Activated CD4-positive, alpha-beta T cell treated with anti-CD3 and anti-CD28 coated beads for 36 hours (primary cell): ENCODE measurements at places on chromosomes 2 and 18. TPM values are rescaled to one million over a fixed set of nuclear protein-coding genes. Genes with fewer than 3 reads are reported as not detected.
A peak's percentile ranks its signal among the peaks of the same experiment; 100 is the strongest.

The CNTNAP5 gene
- not detected for total RNA-seq

- no peak for DNase-seq
- no peak overlapping the region for H3K4me3 ChIP-seq
- no peaks in the 10 kb centered on the region for H3K27me3 ChIP-seq
- no peaks in the 10 kb centered on the region for H3K36me3 ChIP-seq
- H3K27ac ChIP-seq: no peak overlapping the region
- peaks cover 19% of the 10 kb centered on the region for H3K4me1 ChIP-seq
Observed at GRCh38 chr2:181042706-181043105, 62.3 kb downstream of the UBE2E3 start.

DNA sequence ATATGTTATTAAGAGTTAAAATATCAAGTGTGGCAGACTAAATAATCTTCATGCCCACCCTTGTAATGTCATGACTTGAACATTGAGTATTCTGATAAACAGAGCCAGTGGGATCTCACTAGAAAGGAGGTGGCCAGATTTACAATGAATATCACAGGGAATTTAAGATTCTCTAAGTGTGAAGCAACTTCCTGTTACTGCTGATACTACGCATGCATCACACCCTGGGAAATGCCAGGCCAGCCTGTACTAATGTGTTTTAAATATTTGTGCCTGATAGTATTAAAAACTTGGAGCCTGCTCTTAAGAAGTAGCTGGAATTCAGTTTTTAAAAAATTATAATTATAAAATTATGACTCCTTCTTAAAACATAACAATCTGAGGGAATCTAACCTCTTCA, 148.3 kb downstream of the LAMA3 start:
- no peaks in the 10 kb centered on the region for H3K36me3 ChIP-seq
- H3K4me1 ChIP-seq: peaks cover 7% of the 10 kb centered on the region
- H3K27me3 ChIP-seq: no peaks in the 10 kb centered on the region
- DNase-seq: no peak
- H3K4me3 ChIP-seq: no peak overlapping the region

GRCh38 chr2:203619267-203619878, 84.3 kb upstream of the RAPH1 start:
- no peak for DNase-seq
- H3K36me3 ChIP-seq: no peaks in the 10 kb centered on the region
- H3K4me3 ChIP-seq: no peak overlapping the region
- no peaks in the 10 kb centered on the region for H3K27me3 ChIP-seq
- peak overlapping the region; percentile 44 for H3K27ac ChIP-seq

The SERPINB4 gene
- not detected for total RNA-seq

DNA sequence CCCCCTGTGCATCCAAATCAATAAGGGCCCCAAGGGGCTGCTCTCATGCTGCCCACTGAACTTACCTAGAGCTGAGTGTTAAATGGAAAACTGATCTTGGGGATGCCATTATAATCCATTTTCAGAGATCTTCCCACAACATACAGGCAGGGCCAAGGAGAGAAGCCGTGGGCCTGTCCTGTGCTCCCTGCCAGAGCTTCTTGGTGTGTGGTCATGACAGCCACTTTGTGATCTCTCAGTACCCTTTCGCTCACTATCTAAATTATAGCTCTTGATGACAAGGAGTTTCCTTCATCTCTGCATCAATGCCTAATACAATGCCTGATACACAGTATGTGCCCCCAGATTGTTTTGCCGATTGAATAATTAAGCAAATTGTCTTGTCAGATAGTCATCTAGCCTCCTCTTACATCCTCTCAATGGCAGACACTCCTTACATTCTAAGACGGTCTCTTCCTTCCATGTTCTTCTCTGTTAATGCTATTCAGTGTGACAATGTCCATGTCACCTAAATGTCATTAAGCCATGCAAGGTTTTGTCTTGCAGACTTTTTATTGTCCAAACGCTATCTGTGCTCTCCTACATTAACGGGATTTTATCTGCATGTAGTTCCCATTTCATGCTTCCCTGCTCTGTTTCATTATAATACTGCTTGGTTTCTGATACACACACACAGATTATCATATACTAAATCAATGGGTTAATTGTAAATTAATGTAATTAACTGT, 5.9 kb downstream of the CSRNP3 start:
- H3K4me1 ChIP-seq: no peaks in the 10 kb centered on the region
- H3K27me3 ChIP-seq: no peaks in the 10 kb centered on the region
- H3K4me3 ChIP-seq: no peak overlapping the region
- DNase-seq: no peak
- no peak overlapping the region for H3K27ac ChIP-seq

DNA sequence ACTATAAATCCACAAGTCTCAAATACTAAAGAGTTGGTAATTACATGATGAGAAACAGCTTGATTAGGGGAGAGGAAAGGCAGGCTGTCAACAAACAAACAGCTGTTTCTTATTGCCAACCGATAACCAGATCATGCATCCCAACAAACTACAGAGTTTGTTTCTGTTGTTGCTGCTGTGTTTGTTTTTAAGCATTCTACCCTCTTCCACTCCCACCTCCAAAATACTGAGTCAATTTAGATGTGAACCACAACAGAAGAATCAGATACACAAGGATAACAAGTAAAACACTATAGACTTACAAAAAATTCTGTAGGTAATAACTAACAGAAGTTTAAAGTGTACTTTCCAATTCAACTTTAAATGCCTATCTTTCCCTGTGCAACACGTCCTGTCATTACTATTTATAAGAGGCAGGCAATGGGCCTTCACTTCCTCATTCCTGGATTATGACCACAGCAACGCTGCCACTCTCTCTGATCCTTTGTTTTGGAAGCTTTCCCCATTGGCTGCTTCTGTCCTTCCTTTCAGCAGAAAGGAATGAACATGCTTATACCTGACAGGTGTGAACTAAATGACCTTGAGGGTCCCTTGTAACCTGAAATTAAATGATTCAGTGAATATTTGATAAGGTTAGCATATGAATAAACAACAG, 152.0 kb downstream of the SRBD1 start:
- H3K36me3 ChIP-seq: peaks cover 14% of the 10 kb centered on the region
- no peak overlapping the region for H3K4me3 ChIP-seq
- DNase-seq: no peak
- peaks cover 2% of the 10 kb centered on the region for H3K4me1 ChIP-seq
- H3K27me3 ChIP-seq: no peaks in the 10 kb centered on the region

DNA sequence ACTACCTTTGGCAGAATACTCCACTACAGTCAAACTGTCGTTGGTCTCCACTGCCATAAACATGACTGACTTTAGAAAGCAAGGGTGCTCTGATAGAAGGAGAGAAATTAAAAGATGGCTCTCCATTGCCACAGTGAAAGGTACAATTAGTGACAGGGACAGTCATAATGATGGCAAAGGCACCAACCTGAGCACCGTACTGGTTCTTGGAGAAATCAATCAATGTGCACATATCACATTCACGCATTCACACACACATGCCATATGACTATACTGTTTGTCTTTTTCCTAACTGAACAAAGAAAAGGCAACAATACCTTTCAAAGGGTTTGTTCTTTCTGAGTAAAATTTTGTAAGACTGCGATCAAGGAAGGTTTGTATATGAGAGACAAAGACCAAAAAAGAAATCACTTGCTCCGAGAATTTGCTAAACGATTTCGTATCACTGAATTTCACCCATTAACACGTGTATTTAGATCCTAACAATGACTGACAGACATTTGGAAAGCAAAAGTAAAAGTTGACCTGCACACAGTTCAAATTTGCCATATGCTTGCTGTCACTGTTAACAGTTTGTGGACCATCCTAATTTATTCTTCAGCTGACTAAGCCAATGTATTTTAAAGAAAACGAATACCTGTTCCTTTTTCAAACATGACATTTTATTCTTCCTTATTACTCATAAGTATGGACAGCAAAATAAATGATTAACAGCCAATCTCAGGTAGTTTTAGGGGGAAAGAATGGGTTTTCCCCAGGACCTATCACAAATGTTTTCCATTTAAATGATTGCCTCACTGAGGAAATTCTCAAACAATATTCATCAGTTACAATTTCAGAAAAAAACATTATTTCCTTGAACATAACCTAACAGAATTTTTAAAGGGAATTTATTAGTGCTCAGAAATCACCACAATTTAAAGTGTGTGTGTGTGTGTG, 644.4 kb downstream of the ZEB2 start:
- H3K27me3 ChIP-seq: no peaks in the 10 kb centered on the region
- DNase-seq: no peak
- H3K36me3 ChIP-seq: peaks cover 1% of the 10 kb centered on the region
- peak overlapping the region; percentile 27 for H3K27ac ChIP-seq
- peaks cover 13% of the 10 kb centered on the region for H3K4me1 ChIP-seq

The BUB1 gene
- 115 TPM for total RNA-seq

The TSN gene
- 44.0 TPM for total RNA-seq

- H3K4me1 ChIP-seq: peaks cover 6% of the 10 kb centered on the region
- H3K27ac ChIP-seq: no peak overlapping the region
- H3K27me3 ChIP-seq: peaks cover 2% of the 10 kb centered on the region
Observed at GRCh38 chr18:23798824-23799223, 109.6 kb downstream of the LAMA3 start.

The CNGA3 gene
- not detected for total RNA-seq

DNA sequence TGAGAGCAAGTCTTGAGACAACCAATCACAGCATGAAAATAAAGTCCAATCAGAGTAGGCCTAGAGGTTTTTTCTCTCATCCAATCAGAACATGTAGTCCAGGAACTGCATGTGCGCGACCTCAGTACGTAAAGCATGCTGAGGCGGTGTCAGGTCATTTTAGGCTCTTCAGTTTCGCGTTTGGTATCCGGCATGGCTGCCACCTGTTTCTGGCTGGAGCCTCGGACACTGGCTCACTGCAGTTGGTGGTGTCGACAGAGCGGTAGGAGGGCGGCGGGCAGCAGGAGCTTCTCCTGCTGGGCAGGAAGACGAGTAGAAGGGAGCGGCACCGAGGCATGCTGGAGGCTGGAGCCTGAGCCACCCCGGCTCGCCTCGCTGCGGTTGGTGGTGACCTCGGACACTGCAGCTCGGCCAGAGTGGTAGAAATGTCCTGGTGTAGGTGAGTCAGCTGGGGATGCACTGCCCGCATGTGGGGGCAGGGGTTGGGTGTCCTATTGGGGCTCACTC, 15.8 kb downstream of the CCDC74A start:
- H3K36me3 ChIP-seq: no peaks in the 10 kb centered on the region
- no peaks in the 10 kb centered on the region for H3K4me1 ChIP-seq
- H3K27me3 ChIP-seq: peaks cover 1% of the 10 kb centered on the region

DNA sequence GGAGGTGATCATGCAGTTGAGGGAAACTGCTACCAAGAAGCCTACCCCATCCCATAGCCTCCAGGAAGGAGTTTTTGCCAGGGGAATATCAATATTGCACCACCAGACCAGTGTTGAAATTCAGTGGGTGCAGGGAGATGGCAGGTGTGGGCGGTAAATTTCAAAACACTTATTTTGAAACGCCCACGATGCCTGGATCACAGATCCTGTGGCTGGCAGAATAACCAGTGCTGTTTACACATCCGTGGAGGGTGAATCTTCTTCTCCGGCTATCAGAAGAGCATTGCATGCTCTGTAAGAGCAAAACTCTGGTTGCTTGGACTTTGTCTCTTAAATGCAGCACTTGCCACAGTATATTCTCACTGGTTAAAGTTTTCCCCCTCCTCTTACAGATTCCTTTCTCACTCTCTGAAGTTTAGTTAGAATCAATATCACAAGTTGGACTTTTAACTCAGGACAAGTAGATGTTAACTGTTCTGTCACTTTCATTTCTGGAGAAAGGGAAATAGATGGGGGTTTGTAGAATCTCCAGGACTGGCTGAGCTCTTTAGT, 70.5 kb upstream of the ZCCHC2 start:
- peaks cover 9% of the 10 kb centered on the region for H3K27me3 ChIP-seq
- H3K36me3 ChIP-seq: no peaks in the 10 kb centered on the region
- H3K27ac ChIP-seq: no peak overlapping the region
- peaks cover 20% of the 10 kb centered on the region for H3K4me1 ChIP-seq
- H3K4me3 ChIP-seq: no peak overlapping the region
- peak; percentile 58 for DNase-seq

GRCh38 chr18:35256947-35257346, 16.1 kb downstream of the ZNF397 start:
- H3K4me1 ChIP-seq: no peaks in the 10 kb centered on the region
- no peak for DNase-seq
- H3K36me3 ChIP-seq: peaks cover 68% of the 10 kb centered on the region
- H3K27me3 ChIP-seq: no peaks in the 10 kb centered on the region
- no peak overlapping the region for H3K27ac ChIP-seq

The TCF7L1 gene
- 0.07 TPM for total RNA-seq

GRCh38 chr18:65934874-65935273, 184.1 kb downstream of the CDH7 start:
- DNase-seq: no peak
- H3K4me3 ChIP-seq: no peak overlapping the region
- no peak overlapping the region for H3K27ac ChIP-seq
- no peaks in the 10 kb centered on the region for H3K27me3 ChIP-seq
- no peaks in the 10 kb centered on the region for H3K36me3 ChIP-seq

DNA sequence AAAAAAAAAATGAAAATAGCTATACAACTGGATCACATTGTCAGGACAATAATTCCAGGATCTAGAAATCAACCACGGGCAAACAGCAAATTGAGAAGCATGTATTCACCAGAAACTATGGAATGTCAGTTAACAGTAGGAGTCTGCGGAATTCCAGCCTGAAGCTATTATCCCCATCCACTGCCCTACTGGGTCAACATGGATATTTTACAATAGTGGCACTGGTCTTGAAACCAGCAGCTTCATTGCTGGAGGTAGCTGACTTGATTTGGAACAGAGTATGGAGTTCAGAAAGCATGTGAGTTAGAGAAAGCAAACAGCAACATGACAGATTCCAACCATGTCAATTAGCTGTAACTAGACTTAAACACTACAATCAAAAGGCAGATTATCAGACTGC, 55.7 kb upstream of the PDE1A start:
- H3K4me1 ChIP-seq: no peaks in the 10 kb centered on the region
- no peaks in the 10 kb centered on the region for H3K27me3 ChIP-seq
- no peaks in the 10 kb centered on the region for H3K36me3 ChIP-seq

- no peak for DNase-seq
- H3K4me1 ChIP-seq: no peaks in the 10 kb centered on the region
- no peak overlapping the region for H3K4me3 ChIP-seq
- no peaks in the 10 kb centered on the region for H3K27me3 ChIP-seq
- H3K36me3 ChIP-seq: no peaks in the 10 kb centered on the region
- H3K27ac ChIP-seq: no peak overlapping the region
Observed at GRCh38 chr2:42841344-42841743, 49.0 kb upstream of the HAAO start.

The GLI2 gene
- total RNA-seq: not detected

DNA sequence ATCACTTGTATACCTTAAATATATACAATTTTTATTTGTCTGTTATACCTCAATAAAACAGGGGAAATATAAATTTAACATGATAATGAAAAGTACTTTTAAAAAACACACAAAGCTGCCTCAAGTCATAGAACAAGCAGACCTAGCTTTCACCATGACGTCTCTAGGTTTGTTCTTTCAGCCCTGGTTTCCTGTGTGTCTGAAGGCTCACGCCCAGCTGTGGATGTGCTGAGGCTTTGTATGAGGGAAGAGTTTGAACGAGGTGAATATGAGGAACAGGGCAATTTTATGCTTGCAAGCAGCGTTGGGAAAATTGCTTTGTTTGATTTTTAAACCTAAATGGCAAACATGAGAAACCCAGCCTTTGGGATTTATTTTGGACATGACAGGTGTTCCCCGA, 15.3 kb downstream of the SH3RF3 start:
- no peaks in the 10 kb centered on the region for H3K36me3 ChIP-seq
- H3K4me1 ChIP-seq: peaks cover 48% of the 10 kb centered on the region
- DNase-seq: peak; percentile 37
- no peak overlapping the region for H3K4me3 ChIP-seq
- H3K27me3 ChIP-seq: peaks cover 21% of the 10 kb centered on the region

The TLX2 gene
- 0.21 TPM for total RNA-seq

The EPB41L3 gene
- 13.4 TPM for total RNA-seq

The ANKRD53 gene
- 0.14 TPM for total RNA-seq

GRCh38 chr2:110874453-110875383, 142.3 kb downstream of the ACOXL start:
- H3K4me3 ChIP-seq: no peak overlapping the region
- no peak for DNase-seq
- H3K27me3 ChIP-seq: peaks cover 26% of the 10 kb centered on the region
- H3K27ac ChIP-seq: no peak overlapping the region
- H3K4me1 ChIP-seq: peaks cover 11% of the 10 kb centered on the region
- H3K36me3 ChIP-seq: peaks cover 4% of the 10 kb centered on the region
